ENCODE measurements at places on chromosomes 13 and 19.
A peak's percentile ranks its signal among the peaks of the same experiment; 100 is the strongest.

- DNase-seq: no peak
- no peaks in the 10 kb centered on the region for H3K36me3 ChIP-seq
- H3K27ac ChIP-seq: no peak overlapping the region
- no peaks in the 10 kb centered on the region for H3K4me1 ChIP-seq
- no peaks in the 10 kb centered on the region for H3K27me3 ChIP-seq
- H3K4me3 ChIP-seq: no peak overlapping the region
Observed at GRCh38 chr13:79966059-79966458, 374.9 kb downstream of the SPRY2 start.

- H3K4me3 ChIP-seq: no peak overlapping the region
- no peak overlapping the region for H3K27ac ChIP-seq
- no peaks in the 10 kb centered on the region for H3K27me3 ChIP-seq
- no peak for DNase-seq
- H3K36me3 ChIP-seq: no peaks in the 10 kb centered on the region
Observed at GRCh38 chr13:30835442-30835841, 70.6 kb upstream of the MEDAG start.

DNA sequence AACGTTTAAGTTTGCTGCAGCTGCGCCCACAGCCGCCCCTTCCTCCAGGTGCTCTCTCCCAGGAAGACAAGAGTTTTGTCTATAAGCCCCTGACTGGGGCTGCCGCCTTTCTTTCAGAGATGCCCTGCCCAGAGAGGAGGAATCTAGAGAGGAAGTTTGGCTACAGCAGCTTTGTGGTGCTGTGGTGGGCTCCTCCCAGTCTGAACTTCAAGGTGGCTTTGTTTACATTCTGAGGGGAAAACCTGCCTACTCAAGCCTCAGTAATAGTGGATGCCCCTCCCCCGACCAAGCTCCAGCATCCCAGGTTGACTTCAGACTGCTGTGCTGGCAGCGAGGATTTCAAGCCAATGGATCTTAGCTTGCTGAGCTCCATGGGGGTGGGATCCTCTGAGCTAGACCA, 6.4 kb upstream of the ERICH6B start:
- no peaks in the 10 kb centered on the region for H3K36me3 ChIP-seq
- no peaks in the 10 kb centered on the region for H3K27me3 ChIP-seq

GRCh38 chr19:4977299-4978174, 8.6 kb downstream of the KDM4B start:
- H3K27me3 ChIP-seq: no peaks in the 10 kb centered on the region
- H3K4me3 ChIP-seq: no peak overlapping the region
- peak; percentile 84 for DNase-seq
- peaks cover 95% of the 10 kb centered on the region for H3K4me1 ChIP-seq
- no peaks in the 10 kb centered on the region for H3K36me3 ChIP-seq

GRCh38 chr13:79427883-79428282, 21.8 kb upstream of the RBM26 start:
- H3K4me3 ChIP-seq: no peak overlapping the region
- H3K27ac ChIP-seq: no peak overlapping the region

- DNase-seq: peak; percentile 67
- no peaks in the 10 kb centered on the region for H3K27me3 ChIP-seq
- H3K4me1 ChIP-seq: peaks cover 44% of the 10 kb centered on the region
- peak overlapping the region; percentile 100 for H3K27ac ChIP-seq
- H3K4me3 ChIP-seq: peak overlapping the region; percentile 92
Observed at GRCh38 chr19:39410017-39410830, 2.2 kb upstream of the PLEKHG2 start.

DNA sequence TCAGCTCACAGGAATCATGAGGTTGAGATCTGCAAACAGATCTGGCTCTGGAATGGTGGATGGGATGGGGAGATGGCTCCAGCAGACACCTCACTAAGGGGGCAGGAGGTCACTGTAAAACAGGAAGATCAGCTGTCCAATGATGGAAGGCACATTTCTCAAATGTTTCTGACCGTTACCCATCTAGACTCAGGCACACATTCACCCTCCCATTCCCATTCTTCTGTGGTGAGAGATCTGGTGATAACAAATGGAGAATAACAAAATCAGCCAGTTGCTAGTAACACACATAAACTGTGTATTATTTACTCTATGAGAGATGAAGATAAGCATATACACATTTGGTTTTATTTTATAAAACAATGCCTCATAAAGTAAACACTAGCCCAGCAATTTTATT, 235.9 kb downstream of the TSHZ3 start:
- H3K4me3 ChIP-seq: no peak overlapping the region
- no peak for DNase-seq
- H3K4me1 ChIP-seq: no peaks in the 10 kb centered on the region
- no peak overlapping the region for H3K27ac ChIP-seq
- H3K27me3 ChIP-seq: no peaks in the 10 kb centered on the region
- H3K36me3 ChIP-seq: no peaks in the 10 kb centered on the region

DNA sequence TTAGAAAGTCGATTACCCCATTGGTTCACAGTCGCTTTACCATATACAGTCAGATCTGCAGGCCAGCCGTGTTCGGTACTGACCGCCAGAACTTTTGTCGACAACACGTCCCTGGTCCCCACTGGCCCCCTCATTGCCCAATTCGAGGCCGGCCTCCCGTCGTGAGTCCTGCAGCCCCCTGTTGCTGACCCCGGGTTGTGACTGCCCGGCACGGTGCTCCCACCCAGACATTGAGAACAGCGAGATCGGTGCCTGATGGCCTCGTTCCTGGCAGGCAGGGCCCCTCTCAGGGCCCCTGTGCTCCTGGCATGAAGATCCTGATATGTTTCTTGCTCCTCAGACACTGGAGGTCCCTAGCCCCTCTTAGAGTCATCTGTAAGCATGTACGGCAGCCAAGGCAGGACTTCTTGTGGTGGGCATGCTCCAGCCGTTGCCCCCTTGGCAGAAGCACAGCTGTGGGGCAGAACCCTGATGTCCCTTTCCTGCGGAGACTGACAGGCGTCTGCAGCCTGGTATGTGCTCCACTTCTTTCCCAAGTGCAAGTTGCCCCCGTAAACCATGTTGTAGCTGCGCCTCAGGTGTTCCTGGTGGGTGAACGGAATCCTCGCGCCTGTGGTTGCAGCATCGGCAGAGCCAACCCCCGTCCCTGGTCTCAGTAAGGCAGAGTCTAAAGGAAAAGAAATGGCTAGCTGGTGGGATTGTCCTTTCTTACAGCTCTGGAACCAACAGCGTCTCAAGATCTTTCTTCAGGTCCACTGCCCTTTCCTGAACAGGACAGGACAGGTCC, 123.2 kb upstream of the SPACA7 start:
- no peaks in the 10 kb centered on the region for H3K4me1 ChIP-seq
- no peak overlapping the region for H3K27ac ChIP-seq
- H3K36me3 ChIP-seq: no peaks in the 10 kb centered on the region
- no peak for DNase-seq

GRCh38 chr19:8629996-8630683, at the start of gene NFILZ:
TSS of gene NFILZ (plus strand) at chr19:8630633. CDS start at chr19:8676766, 46,133 bp downstream.
- DNase-seq: no peak
- H3K4me1 ChIP-seq: no peaks in the 10 kb centered on the region
- no peak within 1 kb of the TSS for H3K4me3 ChIP-seq
- H3K27me3 ChIP-seq: no peaks in the 10 kb centered on the region
- H3K27ac ChIP-seq: no peak within 1 kb of the TSS
- no peaks in the 10 kb centered on the region for H3K36me3 ChIP-seq

- no peak for DNase-seq
- no peak overlapping the region for H3K27ac ChIP-seq
- H3K27me3 ChIP-seq: no peaks in the 10 kb centered on the region
- no peaks in the 10 kb centered on the region for H3K4me1 ChIP-seq
- no peak overlapping the region for H3K4me3 ChIP-seq
Observed at GRCh38 chr13:106246242-106246641, 289.2 kb downstream of the EFNB2 start.

GRCh38 chr13:101289764-101290163, 126.5 kb downstream of the NALCN start:
- no peaks in the 10 kb centered on the region for H3K36me3 ChIP-seq
- H3K4me3 ChIP-seq: no peak overlapping the region
- peak; percentile 13 for DNase-seq

DNA sequence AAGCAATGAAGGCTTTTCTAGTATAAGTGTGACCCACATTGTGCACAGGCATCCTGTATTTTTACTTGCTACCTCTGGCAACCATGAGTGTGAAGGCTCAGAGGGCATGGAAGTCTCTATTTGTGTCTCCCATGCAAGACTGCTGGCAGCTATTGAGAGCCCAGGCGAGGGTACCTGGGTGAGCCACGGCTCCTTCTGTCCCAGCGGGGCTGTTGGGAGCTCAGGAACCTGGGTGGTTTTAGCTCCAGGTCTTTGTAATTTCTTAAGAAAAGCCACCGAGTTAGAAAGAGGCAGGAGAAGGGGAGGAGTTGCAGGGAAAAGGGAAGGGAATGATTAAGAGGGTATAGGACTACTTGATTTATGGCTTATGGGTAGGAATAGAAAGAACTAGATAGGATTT, 190.4 kb upstream of the SOX1 start:
- no peak overlapping the region for H3K27ac ChIP-seq
- H3K4me1 ChIP-seq: no peaks in the 10 kb centered on the region
- no peaks in the 10 kb centered on the region for H3K36me3 ChIP-seq

DNA sequence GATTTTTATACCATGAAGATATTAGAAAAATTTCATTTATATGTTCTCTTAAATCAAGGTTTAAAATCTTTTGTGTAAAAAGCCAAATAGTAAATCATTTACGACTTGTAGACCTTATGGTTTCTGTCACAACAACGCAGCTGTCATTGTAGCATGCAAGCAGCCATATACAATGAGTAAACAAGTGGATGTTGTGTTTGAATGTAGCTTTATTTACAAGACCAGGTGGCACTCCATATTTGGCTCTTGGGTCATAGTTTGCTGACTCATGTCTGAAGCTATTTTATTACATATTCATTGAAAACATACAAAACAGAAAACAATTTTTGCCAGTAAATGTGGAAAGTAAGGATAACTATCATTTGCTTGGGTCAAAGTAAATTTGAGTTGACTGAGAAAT, 930.8 kb downstream of the SLITRK5 start:
- no peak for DNase-seq
- no peaks in the 10 kb centered on the region for H3K27me3 ChIP-seq
- H3K4me1 ChIP-seq: no peaks in the 10 kb centered on the region
- H3K27ac ChIP-seq: no peak overlapping the region
- H3K4me3 ChIP-seq: no peak overlapping the region
- no peaks in the 10 kb centered on the region for H3K36me3 ChIP-seq

DNA sequence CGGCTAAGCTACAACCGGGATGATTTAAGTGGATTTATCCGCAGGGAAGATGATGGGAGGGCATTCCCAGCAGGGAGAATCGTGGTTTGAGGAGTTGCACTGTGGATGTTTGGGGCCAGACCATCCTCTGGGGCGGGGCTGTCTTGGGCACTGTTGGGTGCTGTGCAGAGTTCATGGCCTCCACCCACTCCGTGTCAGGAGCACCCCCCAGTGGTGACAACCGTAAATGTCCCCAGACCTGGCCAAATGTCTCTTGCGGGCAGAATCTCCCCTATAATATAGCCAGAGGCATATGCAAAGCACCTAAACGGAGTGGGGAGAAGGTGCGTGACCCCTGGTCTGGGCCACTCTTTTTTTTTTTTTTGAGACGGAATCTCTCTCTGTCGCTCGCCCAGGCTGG, 40.2 kb downstream of the SMIM24 start:
- H3K4me3 ChIP-seq: no peak overlapping the region
- H3K27ac ChIP-seq: no peak overlapping the region
- H3K4me1 ChIP-seq: peaks cover 34% of the 10 kb centered on the region
- no peaks in the 10 kb centered on the region for H3K27me3 ChIP-seq

- H3K4me1 ChIP-seq: no peaks in the 10 kb centered on the region
- H3K36me3 ChIP-seq: no peaks in the 10 kb centered on the region
- H3K27me3 ChIP-seq: no peaks in the 10 kb centered on the region
- no peak overlapping the region for H3K4me3 ChIP-seq
- no peak overlapping the region for H3K27ac ChIP-seq
Observed at GRCh38 chr13:96072392-96072791, 17.5 kb upstream of the HS6ST3 start.

- peaks cover 6% of the 10 kb centered on the region for H3K36me3 ChIP-seq
- peak overlapping the region; percentile 57 for H3K27ac ChIP-seq
- DNase-seq: no peak
- H3K4me1 ChIP-seq: peaks cover 8% of the 10 kb centered on the region
Observed at GRCh38 chr13:77042566-77043177, 15.7 kb upstream of the FBXL3 start.

- H3K27me3 ChIP-seq: no peaks in the 10 kb centered on the region
- H3K4me3 ChIP-seq: no peak overlapping the region
- DNase-seq: peak; percentile 39
- no peaks in the 10 kb centered on the region for H3K4me1 ChIP-seq
- H3K36me3 ChIP-seq: peaks cover 14% of the 10 kb centered on the region
- no peak overlapping the region for H3K27ac ChIP-seq
Observed at GRCh38 chr19:50224986-50225747, 21.7 kb downstream of the MYH14 start.

DNA sequence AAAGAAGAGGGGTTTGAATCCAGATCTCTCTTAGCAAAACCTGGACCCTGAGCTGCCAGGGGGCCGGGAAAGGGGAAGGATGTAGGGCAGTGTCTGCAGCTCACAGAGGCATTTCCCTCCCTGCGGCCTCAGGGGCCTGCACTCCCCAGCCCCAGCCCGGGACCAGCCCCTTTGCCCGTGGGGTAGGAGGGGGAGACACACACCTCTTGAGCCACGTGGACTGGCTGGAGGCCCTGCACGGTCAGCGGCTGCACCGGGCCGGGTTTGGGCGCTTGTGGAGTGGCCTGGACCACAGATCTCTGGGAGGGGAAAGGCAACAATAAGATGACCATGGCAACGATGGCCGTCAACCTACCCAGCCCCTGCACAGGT, 26.9 kb downstream of the RFX1 start:
- H3K27me3 ChIP-seq: no peaks in the 10 kb centered on the region
- no peak for DNase-seq
- H3K27ac ChIP-seq: no peak overlapping the region
- no peak overlapping the region for H3K4me3 ChIP-seq
- peaks cover 7% of the 10 kb centered on the region for H3K4me1 ChIP-seq

- H3K27me3 ChIP-seq: no peaks in the 10 kb centered on the region
- peaks cover 18% of the 10 kb centered on the region for H3K36me3 ChIP-seq
- DNase-seq: no peak
Observed at GRCh38 chr19:55485439-55486011, 537 bp downstream of the NAT14 start.

DNA sequence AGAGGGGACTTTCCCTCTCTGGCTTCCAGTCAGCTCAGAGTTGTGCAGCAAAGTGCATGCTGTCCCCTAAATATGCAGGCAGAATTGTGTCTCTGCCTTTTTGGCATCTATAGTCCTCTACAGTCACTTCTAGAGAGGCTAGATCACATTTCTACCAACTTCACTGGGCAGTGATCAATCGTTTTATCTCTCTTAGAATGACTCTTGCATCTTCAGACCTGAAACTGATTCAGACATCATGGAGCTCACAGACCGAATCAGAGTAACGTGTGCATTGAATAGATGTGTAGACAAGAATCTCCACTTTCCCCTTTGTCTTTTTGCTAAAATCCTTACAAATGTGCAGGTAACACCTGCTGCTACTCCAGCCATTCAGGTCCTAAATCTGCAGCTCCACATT, 6.2 kb downstream of the ZNF253 start:
- no peak for DNase-seq
- H3K4me3 ChIP-seq: no peak overlapping the region
- H3K4me1 ChIP-seq: peaks cover 27% of the 10 kb centered on the region
- H3K27ac ChIP-seq: no peak overlapping the region
- no peaks in the 10 kb centered on the region for H3K27me3 ChIP-seq

Measured in thyroid gland (tissue), 4 donors.